Psoas muscle (tissue), 8 donors: ENCODE measurements at places on chromosomes 5 and 9.

DNA sequence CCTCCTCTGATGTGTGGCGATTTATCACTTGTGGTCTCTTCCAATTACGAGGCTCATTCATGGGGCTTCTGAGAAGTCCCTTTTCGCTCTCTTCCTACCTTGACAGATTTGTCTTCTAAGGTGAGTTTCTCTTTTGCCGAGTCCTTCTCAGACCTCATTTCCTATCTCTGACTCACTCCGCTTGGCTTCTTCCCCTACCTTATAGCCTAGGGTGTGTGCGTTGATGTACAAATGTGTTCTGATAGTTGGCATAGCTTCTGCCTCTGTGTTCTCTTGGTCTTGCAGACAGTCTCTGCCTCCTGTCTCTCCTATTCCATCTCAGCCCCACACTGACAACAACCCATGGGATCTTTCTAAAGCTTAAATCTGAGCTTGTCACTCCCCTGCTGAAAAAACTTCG, 56.9 kb upstream of the SHB start:
- DNase-seq, result no peak

GRCh38 chr5:74765201-74765600, 1.7 kb downstream of the GFM2 start:
- DNase-seq, result no peak

- DNase-seq, result no peak
Observed at GRCh38 chr5:122507581-122507980, 195.5 kb downstream of the SNCAIP start.

DNA sequence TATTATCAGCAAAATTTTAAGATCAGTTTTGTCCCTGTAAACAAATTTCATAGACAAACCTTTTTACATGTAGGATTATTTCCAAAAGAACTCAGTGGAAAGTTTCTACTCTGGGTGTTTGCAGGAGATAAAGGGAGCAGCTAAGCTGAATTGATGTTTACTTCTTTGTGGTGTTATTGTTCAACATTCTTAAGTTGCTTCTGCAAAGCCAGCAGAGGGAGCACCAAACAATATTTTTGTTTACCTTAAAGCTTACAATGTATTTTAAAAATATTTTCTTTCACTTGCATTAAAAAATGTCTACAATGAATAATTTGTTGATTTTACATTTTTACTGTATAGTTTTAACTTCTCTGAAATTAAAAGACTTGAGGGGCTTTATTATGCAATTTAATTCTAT, 135.4 kb downstream of the ATG10 start:
- no peak for DNase-seq

DNA sequence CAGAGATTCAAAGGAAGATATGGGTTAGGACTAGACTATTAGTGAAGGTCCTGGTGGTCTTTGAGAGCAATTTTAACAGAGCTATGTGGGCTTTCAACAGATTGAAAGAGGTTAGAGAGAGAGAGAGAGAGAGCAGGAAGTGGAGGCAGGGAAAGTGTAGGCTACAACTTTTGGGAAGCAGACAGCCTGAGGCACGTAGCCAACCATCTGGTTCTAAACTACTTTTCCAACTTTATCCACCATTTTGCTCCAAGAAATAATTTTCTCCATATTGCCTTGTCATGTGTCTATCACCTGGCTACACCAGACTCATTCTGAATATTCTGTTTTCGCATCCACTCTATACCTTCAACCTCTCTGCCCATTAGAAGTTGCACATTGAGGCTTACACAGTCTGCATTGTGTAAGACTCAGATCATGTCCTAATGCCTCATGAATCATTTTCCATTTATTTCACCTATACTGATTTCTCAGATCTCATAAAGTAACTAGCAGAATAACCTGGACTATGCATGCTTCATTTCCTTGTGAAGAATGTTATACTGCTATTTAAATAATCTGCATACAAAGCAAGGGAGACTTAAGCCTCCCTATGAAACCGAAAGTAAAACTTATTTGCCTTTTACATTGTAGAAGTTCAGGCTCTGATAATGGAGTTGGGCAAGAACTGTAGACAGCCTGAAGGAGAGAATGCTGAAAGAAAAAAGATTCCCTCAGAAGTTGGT, 235.6 kb downstream of the ELAVL2 start:
- DNase-seq, result no peak

GRCh38 chr5:62457071-62457470, 44.5 kb downstream of the IPO11 start:
- DNase-seq, result no peak

GRCh38 chr9:95644377-95644776, 127.6 kb upstream of the PTCH1 start:
- DNase-seq, result no peak

DNA sequence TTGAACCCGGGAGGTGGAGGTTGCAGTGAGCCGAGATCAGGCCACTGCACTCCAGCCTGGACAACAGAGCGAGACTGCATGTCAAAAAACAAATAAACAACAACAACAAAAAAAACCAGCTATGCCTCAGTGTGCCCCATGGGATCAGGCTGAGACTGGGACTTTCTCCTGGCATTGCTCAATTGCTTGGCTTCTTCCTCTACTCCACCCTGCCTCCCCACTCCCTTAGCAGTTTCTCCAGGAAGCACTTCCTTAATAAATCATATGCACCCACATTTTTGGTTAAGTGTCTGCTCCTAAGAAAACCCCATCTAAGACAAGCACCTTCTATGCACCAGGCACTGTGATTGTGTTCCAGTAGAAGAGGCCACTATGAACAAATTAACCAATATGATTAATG, 41.0 kb upstream of the TMEM252 start:
- no peak for DNase-seq

DNA sequence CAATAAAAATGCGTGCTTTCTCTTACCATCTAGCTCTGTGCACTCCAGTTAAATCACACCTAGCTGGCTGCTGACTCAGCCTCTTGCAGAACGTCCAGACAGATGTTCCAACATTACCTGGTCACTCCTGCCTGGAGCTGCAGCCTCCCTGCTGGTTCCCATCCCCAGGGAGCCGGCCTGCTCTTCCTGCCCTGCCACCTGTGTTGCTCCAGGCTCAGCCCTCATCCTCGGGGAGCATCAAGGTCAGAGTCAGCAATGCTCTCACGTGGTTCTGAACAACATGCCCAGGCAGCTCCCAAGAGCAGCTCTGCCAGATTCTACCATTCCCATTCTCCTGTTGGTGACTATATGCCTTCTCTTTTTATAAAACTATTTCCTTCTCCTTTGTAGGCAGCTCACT, 81.3 kb downstream of the GADD45G start:
- no peak for DNase-seq

GRCh38 chr5:137144656-137145055, 354.5 kb downstream of the SPOCK1 start:
- no peak for DNase-seq

DNA sequence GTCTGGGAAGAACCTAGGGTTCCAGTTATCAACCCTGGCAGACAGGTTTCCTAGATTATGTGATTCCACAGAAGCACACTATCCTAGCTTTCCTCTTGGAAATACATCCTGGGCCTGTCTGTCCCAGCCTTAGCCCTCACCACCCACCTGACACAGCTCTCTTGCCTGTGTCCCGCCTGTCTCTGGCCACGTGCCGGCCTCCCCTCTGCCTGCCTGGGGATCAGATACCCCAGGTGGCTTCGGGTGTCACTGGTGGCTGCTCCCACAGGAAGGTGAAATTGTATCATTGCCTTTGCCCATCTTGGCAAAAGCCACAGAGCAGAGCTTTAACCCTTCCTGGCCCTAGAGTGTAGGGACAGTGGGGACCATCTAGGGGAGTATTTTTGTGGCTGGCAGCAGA, 6.2 kb downstream of the COL27A1 start:
- DNase-seq, result no peak

DNA sequence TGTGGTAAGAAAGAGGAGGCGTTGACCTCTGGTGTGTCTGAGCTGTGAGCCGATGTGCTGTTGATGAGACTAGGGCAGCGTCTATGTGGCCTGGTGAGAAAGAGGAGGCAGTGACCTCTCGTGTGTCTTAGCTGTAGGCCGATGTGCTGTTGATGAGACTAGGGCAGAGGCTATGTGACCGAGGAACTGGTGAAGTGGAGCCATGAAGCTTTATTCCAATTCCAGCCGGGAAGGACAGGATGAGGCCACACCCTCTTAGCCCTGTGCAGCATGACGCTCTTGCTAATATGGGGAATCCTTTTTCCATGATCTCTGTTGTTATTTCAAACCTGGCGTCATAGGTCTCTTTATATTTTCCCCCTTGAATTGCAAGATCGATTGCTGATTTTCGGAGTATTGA, 172.4 kb downstream of the GOLPH3 start:
- DNase-seq, result no peak

- DNase-seq, result no peak
Observed at GRCh38 chr5:71769287-71769686, 50.2 kb downstream of the CARTPT start.

DNA sequence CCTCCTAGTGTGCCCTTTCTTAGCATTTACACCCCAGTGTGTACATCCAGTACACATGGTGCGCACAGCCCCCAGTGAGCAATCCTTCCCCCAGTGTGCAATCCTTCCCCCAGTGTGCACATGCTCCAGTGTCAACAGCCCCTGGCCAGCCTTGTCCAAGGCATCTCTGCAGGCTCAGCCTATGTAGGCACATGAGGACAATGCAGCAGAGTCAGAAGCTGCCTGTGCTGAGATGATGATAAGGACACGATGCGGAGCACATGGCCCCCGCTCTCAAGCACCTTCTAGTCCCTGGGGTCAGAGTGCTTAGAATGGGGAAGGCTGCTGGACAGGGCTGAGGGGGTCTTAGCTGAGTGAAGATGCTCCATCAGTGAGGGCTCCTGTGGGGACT, 69.8 kb downstream of the GADD45G start:
- DNase-seq, result no peak

DNA sequence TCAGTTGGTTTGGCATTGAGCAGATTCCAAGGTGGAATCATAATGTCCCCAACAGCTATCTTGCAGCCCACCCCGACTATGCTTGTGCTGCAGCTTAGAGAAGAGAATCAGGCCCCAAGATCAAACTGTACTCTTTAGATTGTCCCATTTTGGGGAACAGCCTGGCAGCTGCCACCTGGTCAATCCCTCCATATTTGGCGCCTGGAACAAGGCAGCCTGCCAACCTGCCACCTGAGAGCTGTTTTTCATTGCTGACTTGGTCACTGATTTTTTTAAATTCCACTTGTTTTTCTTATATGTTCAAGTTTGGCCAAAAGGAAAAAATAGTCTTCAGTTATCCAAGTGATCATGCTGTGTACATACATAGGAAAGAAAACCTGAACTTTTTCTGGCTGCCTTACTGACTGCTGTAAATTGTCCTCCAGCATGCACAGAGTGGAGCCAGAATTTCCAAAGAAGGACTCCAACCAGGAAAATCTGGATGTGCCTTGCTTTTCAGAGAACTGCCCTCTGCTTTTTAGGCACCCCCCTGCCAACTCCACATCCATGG, 504.2 kb downstream of the ENC1 start:
- no peak for DNase-seq

GRCh38 chr5:142684508-142685041, 1.3 kb downstream of the FGF1 start:
- DNase-seq, result no peak

GRCh38 chr9:76704593-76705204, 59.5 kb upstream of the PCA3 start:
- DNase-seq, result no peak

- DNase-seq, result no peak
Observed at GRCh38 chr5:11372191-11372590, 532.1 kb downstream of the CTNND2 start.

DNA sequence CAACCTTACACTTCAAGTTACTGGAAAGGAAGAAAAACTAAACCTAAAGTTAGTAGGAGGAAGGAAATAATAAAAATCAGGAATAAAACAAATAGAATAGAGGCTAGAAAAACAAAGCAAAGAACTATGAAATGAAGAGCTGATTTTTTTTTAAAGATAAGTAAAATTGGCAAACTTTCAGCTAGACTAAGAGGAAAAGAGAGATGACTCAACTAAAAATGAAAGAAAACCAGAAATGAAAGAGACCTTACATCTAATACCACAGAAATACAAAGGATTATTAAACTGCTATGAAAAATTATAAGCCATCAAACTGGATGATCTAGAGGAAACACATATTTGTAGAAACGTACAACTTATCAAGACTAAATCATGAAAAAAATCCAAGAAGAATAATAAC, 60.0 kb downstream of the PRRC1 start:
- DNase-seq, result no peak

- DNase-seq, result no peak
Observed at GRCh38 chr5:75367401-75367800, 30.4 kb downstream of the HMGCR start.

DNA sequence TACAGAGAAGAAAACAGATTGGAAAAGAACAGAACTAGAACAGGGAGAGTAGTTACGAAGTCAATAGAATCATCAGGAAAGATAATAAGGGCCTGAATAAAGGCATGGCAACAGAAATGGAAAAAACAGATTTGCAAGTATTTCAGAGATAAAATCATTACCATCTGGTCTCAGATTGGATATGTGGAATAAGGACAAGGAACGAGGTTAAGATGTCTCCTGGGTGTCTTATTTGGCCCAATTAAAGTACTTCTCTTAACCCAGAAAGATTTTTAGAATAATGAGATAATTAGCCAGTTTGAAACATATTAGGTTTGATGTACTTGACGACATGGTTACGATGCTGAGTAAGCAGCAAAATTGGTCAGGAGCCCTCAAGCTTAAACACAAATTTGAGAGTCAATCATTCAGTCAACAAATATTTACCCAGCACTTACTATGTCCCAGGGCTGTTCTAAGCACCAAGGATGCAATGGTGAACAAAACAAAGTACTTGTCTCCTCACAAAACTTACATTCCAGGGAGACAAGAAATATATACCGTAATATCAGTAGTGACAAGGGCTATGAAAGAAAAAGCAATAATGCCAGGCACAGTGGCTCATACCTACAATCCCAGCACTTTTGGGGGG, 18.3 kb downstream of the RICTOR start:
- no peak for DNase-seq

DNA sequence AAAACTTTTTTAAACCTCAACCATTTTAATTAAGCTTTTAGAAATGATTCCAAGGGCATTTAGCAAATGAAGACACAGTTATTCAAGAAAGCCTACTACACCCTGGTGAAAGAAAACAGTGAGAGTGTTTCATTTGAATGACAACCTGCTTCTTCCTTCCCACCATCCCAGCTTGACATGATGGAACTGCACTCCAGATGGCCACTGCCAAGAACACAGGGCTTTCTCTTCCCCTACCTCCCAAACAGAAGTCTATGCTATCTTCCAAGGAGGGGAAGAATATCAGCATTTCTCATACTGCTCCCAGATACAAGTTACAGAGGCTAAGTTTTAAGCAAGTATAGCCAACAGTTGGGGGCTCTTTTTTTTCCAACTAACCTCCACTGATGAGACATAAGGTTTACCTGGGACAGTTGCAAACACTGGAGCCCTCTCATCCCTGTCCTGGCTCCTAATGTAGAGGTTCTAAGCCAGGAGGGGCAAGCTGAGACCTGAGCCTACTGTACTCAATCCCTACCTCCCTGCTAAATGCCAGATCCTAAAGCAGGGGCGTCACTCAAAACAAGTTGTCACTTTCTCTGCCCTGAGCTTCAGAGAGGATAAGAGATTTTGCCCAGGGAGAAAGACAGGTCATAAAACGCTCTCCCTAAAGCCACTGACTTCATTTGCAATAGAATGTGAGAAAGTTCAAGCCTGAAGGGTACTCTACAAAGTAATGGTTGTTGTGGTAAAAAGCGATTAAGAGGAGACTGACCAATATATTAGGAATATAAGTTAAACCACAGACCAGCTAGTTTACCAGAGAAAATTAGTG, 88.5 kb upstream of the SLC27A6 start:
- DNase-seq, result no peak
